ENCODE measurements at places on chromosomes 1 and 21. TPM values are rescaled to one million over a fixed set of nuclear protein-coding genes. Genes with fewer than 3 reads are reported as not detected.

DNA sequence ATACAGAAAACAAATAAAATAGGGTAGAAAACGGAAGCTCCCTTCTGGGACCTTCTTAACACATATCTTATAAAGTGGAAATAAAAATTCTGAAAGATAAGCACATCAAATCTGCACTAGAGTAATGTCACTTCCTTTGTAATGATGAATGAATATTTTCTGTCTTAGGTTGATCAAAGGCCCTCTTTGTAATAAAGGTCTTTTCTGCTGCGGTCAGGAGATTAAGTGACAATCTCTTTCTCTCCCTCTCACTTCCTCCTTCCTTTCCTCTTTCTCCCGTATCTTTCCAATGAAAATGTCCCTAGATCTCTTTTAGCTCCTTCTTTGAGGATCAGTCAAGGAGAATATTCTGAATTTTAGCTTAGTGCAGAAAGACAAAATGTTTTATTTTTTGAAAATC, 33.8 kb downstream of the TMCO1 start:
- DNase-seq, result no peak

- no peak for DNase-seq
Measured at GRCh38 chr1:220734571-220735326, 13.4 kb upstream of the MTARC2 start.

- no peak for DNase-seq
Measured at GRCh38 chr1:31510304-31510703, 66.0 kb upstream of the TINAGL1 start.

DNA sequence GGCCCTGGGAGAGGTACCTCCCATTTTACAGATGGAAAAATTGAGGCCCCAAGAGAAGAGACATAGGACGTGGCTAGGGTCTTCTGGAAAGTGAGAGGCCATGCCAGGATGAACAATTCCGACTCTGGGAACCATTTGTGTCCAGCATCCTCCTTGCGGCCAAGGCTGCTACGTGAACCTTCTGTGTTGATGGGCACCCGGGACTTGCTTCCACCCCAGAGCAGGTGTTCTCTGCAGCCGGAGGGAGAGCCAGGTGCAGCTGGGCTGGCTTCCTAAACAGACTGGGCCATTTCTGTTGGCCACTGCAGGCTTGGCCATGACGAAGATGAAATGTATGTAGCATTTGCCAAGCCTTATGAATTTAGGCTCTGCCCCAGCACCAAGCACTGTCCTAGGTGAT, 118.9 kb downstream of the PRDM2 start:
- DNase-seq, result no peak

GRCh38 chr1:37112430-37112829, 78.1 kb upstream of the GRIK3 start:
- no peak for DNase-seq

DNA sequence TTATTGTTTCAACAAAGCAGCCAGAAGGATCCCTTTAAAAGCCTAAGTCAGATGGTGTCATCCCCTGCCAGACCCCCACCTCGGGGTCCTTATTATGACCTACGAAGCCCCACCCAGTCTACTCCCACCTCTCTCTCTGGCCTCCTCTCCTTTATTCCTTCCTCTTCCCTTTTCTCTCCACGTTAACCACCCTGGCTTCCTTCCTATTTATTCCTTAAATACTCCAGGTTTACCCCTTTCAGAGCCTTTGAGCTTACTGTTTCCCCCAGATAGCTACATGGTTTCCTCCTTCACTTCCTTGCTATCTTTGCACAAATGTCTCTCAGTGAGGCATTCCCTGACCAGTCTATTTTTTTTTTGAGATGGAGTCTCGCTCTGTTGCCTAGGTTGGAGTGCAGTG, 12.0 kb upstream of the SLC9A1 start:
- DNase-seq, result no peak

- DNase-seq, result no peak
Measured at GRCh38 chr1:20597650-20598049, 8.8 kb downstream of the CDA start.

GRCh38 chr1:86906419-86906818, 7.5 kb downstream of the SELENOF start:
- no peak for DNase-seq

DNA sequence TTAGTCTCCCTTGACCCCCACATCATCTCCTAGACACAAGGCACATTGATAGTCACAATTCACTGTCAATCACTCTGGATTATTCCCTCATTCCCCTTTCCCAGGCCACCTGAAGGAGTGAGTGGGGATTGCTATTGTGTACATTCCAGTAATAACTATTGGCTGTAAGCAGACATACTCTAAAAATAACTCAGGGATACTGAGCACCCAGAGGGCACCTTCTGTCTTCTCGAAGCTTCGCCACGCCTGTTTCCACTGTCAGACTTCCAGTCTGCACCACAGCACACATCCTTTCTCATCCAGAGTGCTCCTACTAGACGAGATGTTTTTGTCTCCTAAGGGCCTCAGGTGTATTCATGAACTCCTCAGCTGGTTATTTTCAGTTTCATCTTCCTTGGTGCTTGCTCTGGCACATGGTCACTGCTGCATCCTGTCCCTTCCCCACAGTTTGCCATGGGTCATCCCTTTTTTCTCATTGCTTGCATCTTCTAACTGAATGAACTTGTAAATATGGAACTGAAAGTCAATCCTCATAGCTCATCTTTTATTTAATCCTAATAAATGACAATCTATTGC, 848 bp upstream of the APOBEC4 start:
- no peak for DNase-seq

DNA sequence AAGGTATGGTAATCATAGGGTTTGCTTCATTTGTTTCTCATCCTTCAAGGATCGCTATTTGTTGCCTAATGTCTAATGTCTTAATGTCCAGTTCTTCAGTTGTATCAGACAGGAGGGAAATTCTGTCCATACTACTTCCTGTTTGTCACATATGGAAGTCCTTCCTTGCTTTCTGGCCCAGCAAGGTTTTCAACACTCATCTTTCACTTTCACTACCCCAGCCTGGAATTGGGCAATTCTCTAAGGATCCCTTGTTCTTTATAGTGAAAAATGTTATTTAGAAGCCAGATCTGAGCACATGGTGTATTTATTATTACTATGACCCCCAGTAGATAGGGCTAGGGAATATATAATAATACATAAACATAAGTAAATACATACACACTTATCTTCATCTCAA, 50.6 kb upstream of the SLC35A3 start:
- DNase-seq, result no peak

DNA sequence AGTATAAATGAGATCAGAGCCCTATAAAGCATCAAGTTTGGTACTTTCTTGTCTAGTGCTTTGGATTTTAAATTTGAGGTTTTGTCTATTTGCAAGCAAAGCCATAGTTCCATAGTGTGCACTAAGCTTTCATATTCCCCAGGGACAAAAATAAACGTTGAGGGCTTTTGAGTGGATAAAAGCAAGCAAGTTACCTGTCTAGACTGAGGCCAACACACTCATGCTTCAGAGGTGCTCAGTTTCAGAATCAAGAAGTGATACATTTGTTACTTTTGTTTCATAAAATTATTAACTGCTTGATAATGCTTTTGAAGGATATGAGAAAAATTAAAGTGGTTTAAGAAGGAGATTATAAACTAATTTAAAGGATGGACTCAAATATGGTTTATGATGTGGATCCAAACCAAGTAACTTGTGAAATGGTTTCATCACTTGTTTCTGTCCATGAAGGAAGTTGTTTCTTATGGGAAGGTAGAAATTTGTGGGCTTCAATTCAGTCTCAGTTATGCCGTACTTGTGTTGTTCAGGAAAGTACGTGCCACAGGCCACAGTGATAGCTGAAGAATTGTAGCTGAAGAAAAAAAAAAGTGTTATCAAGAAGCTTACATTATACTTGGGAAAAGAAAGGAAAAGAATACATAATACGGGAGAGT, 71.2 kb downstream of the CHRM3 start:
- DNase-seq, result no peak

DNA sequence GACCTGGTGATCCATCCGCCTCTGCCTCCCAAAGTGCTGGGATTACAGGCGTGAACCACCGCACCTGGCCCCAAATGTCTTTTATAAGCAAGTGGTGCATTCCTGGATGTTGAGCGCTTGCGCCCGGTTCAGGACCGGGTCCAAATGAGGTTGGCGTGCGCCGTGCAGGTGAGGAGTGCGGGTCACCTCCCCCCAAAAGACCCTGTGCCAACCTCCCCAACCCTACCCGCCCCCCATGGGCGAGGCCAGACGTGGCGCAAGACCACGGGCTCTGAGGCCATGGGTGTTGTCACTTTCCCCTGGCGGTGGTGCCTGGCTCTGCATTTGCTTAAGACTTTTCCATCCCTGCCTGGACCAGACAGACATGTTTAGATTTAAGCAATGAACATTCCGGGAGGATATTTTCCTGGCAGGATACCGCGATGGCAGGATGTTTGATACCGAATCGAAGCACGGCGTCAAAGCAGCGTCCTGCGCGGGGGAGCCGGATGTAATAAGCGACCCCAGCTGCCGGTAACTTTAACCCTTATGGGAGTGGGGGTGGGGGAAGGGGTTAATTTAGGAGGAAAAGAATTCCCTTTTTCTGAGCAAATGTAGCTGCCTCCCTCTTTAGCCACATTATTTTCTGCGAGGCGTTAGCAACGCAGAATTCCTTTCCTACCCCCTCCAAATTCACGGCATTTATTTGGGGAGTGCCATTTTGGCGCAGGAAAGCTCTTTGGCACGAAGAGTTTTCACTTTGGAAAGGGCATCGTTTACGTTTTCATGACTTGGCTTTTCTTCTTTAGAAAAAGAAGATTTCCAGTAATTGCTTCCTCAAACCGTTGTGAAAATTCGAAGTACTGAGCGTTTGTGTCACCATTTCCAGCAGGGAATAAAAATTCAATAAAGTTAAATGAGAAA, 27.8 kb upstream of the RNF187 start:
- DNase-seq, result peak; percentile 82

GRCh38 chr21:40227096-40227495, 359.9 kb downstream of the PCP4 start:
- DNase-seq, result no peak

- DNase-seq, result no peak
Measured at GRCh38 chr1:9448132-9449109, 90.8 kb upstream of the SLC25A33 start.

The TUFT1 gene
- total RNA-seq, result 3.0 TPM

The NBPF4 gene
- not detected for total RNA-seq

The DMRTA2 gene
- not detected for total RNA-seq

The FCER1G gene
- total RNA-seq, result 0.99 TPM

The IVL gene
- not detected for total RNA-seq

The TAL1 gene
- 0.07 TPM for total RNA-seq

The HRNR gene
- total RNA-seq, result not detected

The TNFRSF4 gene
- total RNA-seq, result 1,003 TPM

The FCGR3B gene
- not detected for total RNA-seq

The ATAD3C gene
- 1.2 TPM for total RNA-seq
